ENCODE measurements at places on chromosomes 2 and 18.
A peak's percentile ranks its signal among the peaks of the same experiment; 100 is the strongest.

DNA sequence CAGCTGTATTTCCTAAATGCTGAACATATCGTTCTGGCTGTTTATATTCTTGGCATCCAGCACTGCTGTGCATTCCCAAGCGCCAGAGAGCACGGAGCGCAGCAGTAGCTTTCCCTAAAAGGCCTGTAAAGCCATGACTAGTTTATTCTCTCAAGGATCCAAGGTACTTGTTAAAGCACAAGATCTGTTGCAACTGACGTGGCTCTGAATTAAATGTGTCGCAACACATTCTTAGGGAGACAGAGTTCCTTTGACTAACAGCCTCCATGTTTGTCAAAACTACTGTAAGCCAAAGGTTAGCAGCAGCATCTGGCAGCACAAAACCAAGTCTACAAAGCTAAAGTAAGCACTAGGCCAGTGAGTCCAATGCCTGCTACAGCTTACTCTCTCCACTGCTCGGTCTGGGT, 188.6 kb upstream of the FN1 start:
- H3K36me3 ChIP-seq, result no peaks in the 10 kb centered on the region
- H3K27me3 ChIP-seq, result no peaks in the 10 kb centered on the region
- H3K27ac ChIP-seq, result peak overlapping the region; percentile 85

DNA sequence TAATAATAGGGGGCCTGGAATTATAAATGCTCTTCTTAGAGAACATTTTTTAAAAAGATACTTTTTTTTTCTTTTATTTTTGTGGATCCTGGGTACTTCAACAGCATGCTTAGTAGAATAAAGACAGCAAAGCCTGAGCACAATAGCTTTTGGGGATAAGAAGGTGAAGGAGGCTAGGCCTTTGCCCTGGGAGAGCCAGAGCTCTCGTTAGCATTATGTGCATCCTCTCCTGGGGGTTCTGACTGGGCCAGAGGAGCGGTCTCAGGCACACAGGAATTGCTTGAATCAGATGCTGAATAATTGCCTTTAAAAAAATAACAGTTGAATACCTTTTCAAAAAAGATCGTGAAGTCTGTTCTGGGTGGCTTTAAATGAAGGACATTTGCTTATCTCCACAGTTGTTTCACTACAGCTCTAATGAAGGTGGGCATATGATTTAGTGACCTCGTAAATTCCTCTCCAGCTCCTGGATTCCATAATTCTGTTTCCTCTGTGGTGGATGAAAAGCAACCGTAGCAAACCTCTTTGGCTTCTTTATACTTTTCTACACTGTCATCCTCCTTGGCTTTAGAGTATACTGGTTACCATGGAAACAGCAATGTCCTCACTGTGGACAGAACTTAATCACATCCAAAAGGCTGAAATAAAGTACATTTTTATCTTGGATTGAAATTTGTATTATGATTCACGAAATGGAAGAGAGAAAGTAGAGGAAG, 133.8 kb downstream of the MAIP1 start:
- no peak overlapping the region for H3K4me3 ChIP-seq
- H3K36me3 ChIP-seq, result no peaks in the 10 kb centered on the region
- no peak overlapping the region for H3K27ac ChIP-seq
- peaks cover 7% of the 10 kb centered on the region for H3K27me3 ChIP-seq
- no peak for DNase-seq

DNA sequence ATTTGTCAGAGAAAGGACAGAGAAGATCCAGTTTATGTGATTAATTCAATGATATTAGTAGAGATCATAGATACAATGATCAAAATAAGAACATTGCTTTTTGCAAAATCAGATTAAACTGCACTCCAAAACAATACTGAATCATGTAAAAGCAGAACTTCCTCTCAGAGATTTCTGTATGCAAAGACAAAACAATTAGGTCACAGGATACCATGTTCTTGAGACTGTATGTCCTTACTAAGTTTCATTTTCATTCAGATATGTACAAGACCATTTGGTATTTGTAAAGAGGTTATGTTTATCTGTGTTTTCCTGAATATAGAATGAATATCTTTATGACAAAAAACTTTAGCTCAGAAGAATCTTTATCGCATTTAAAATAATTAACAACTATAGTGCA, 161.8 kb downstream of the DLGAP1 start:
- DNase-seq, result no peak
- no peaks in the 10 kb centered on the region for H3K36me3 ChIP-seq
- H3K27ac ChIP-seq, result no peak overlapping the region

- no peaks in the 10 kb centered on the region for H3K27me3 ChIP-seq
- H3K27ac ChIP-seq, result peak overlapping the region; percentile 99
- H3K4me3 ChIP-seq, result peak overlapping the region; percentile 55
- H3K36me3 ChIP-seq, result no peaks in the 10 kb centered on the region
These were observed 9.5 kb downstream of the HK2 start for GRCh38 chr2:74843433-74843832.

DNA sequence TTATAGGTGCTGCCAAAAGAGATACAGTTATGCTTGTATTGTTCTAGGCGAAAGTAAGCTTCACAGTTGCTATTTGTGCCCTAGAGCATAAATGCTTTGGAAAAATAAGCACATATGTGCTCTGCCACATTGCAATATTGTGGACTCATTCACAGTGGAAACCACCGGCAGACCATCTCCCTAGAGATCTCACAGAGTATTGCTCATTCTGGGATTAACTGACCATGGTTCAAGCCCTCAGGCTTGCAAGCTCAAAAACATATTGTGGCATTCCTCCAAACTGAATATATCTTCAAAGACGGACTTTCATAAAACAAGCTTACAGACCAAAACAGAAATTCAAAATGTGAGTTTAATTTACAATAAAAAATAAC, 158.2 kb upstream of the CCDC150 start:
- peak; percentile 57 for DNase-seq
- peaks cover 49% of the 10 kb centered on the region for H3K4me1 ChIP-seq
- H3K27ac ChIP-seq, result peak overlapping the region; percentile 81
- H3K4me3 ChIP-seq, result no peak overlapping the region

- no peak overlapping the region for H3K4me3 ChIP-seq
- H3K27ac ChIP-seq, result no peak overlapping the region
- DNase-seq, result no peak
- H3K27me3 ChIP-seq, result no peaks in the 10 kb centered on the region
These were observed 82.4 kb upstream of the TAF1B start for GRCh38 chr2:9760902-9761228.

DNA sequence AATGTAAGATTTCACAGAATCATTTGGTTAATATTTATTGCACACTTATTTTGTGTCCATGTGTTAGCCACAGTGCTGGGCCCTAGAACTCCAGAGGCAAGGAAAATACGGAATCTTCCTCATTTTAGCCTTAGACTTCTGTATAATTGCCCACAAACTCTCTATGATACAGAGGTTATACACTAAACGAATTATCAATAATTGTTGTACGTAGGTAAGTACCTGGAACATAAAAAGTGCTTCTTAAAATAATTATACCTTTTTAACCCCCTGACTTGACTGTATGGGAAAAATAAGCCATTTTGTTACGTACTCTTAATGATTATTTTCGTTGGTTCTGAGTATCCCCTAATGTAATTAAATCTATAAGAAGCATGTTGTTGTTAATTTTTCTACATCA, 119.4 kb downstream of the ARHGAP15 start:
- no peak for DNase-seq
- no peak overlapping the region for H3K27ac ChIP-seq
- no peaks in the 10 kb centered on the region for H3K36me3 ChIP-seq
- no peak overlapping the region for H3K4me3 ChIP-seq
- no peaks in the 10 kb centered on the region for H3K4me1 ChIP-seq

- H3K4me1 ChIP-seq, result no peaks in the 10 kb centered on the region
- H3K27ac ChIP-seq, result no peak overlapping the region
- no peak overlapping the region for H3K4me3 ChIP-seq
- H3K27me3 ChIP-seq, result no peaks in the 10 kb centered on the region
These were observed 462.6 kb downstream of the EPHA4 start for GRCh38 chr2:221109552-221109951.

DNA sequence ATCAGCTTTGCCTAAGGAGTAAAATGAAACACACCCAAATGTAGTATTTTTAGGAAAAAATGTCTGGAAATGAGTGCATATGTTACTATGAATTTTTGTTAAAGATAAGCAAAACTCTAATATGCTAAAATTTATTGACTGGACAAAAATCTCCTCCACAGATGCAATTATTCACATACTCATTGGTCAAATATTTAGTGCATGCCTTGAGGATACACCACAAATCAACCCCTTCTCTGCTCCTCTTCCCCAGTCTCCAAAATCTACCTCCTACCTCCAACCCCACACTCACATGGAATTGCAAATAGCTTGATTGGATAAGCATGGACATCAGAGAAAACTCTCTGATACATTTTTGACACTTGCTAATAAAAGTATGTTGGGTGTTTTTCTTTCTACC, 95.6 kb upstream of the CDC42EP3 start:
- peak overlapping the region; percentile 86 for H3K27ac ChIP-seq
- no peaks in the 10 kb centered on the region for H3K36me3 ChIP-seq
- no peak for DNase-seq
- H3K4me3 ChIP-seq, result no peak overlapping the region
- peaks cover 70% of the 10 kb centered on the region for H3K4me1 ChIP-seq

DNA sequence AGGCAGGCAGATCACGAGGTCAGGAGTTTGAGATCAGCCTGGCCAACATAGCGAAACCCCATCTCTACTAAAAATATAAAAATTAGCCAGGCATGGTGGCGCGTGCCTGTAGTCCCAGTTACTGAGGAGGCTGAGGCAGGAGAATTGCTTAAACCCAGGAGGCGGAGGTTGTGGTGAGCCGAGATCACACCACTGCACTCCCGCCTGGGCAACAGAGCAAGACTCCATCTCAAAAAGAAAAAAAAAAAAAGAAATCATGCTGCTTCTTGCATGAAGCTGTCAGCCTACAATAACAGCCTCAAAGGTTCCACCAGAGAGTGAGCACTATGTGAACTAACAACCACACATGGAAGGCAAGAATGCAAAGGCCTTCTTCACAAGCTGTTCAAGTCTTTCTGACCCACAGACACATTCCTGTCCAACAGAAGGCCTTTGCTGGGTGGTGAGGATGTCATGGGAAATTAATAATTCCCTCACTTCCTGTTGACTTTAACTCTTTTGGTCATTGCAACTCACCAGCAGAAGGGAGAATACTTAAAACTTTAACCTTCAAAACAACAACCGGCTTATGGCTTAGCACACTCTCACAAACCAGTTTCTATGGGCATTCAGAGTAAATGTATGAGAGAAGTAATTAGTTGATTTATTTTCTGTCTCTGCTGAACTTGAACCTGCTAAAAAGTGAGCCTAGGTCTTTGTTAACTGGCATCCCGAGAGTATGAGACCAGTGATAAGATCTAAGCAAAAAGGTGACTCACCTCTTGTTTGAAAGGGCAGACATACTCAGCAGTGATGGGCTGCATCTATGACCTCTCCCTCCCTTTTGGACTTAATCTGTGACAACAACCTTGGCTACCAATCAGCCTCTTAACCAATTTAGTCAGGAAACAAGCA, 11.8 kb downstream of the PLEKHM3 start:
- H3K27ac ChIP-seq, result no peak overlapping the region
- no peaks in the 10 kb centered on the region for H3K36me3 ChIP-seq
- no peaks in the 10 kb centered on the region for H3K27me3 ChIP-seq
- no peak for DNase-seq

- no peaks in the 10 kb centered on the region for H3K27me3 ChIP-seq
- H3K36me3 ChIP-seq, result no peaks in the 10 kb centered on the region
- DNase-seq, result no peak
- no peak overlapping the region for H3K27ac ChIP-seq
- no peaks in the 10 kb centered on the region for H3K4me1 ChIP-seq
These were observed 43.4 kb downstream of the RNF144A start for GRCh38 chr2:6960659-6961058.

DNA sequence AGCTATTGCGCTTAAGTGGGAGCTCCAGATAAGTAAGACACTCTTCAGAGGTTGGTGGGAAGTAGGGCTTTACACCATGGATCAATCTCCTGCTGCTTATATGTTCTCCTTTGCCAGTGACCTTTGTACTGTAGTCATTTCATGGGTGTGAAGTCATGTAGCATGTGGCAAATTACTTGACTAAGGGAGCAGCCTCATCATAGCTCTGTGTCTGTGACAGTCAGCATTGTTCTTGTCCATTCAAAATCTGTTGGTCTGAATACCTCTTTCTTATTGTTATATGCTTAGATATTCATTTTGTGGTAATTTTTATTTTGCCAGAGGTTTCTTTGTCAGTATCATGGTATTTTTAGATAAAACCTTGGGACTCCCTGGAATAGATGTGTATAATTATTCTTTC, 18.2 kb downstream of the SLC4A1AP start:
- no peak overlapping the region for H3K4me3 ChIP-seq
- no peaks in the 10 kb centered on the region for H3K27me3 ChIP-seq
- peak overlapping the region; percentile 96 for H3K27ac ChIP-seq
- no peak for DNase-seq

- no peaks in the 10 kb centered on the region for H3K36me3 ChIP-seq
- no peaks in the 10 kb centered on the region for H3K27me3 ChIP-seq
- no peak overlapping the region for H3K27ac ChIP-seq
- H3K4me1 ChIP-seq, result no peaks in the 10 kb centered on the region
These were observed 57.5 kb downstream of the CXCR4 start for GRCh38 chr2:136060416-136060815.

DNA sequence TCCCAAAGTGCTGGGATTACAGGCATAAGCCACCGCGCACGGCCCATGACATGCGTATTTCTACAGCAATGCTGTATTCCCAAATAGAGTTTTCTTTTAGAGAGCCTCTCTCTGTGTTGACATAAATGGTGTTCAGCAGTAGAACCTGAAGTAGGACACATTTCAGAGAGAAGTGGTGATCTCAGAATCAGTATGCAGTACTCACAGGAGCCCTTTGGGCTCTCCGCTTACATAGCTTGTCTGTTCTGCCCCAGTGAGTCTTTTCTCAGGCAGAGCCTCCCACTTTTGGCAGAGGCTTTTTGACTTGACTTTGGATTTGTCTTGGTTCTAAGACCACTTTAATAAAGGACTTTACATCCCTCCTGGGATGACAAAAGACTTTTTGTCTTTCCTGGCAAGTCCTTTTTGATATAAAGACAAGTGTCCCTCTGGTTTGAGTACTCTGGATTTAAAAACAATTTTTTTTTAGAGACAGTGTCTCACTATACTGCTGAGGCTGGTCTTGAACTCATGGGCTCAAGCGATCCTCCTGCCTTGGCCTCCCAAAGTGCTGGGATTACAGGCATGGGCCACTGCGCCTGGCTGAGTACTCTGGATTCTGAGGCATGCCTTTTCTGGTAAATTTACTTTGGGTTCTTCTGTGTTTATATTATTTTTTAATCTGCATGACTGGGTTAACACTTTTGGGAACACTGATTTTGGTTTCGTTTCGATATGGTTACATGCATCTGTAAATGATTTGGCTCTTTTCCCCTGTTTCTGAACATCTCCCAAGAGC, 113.3 kb downstream of the SMAD2 start:
- peak overlapping the region; percentile 48 for H3K4me3 ChIP-seq
- H3K4me1 ChIP-seq, result no peaks in the 10 kb centered on the region
- H3K36me3 ChIP-seq, result no peaks in the 10 kb centered on the region
- H3K27ac ChIP-seq, result no peak overlapping the region
